ENCODE measurements at places on chromosomes 5 and 9. TPM values are rescaled to one million over a fixed set of nuclear protein-coding genes. Genes with fewer than 3 reads are reported as not detected.
A peak's percentile ranks its signal among the peaks of the same experiment; 100 is the strongest.

DNA sequence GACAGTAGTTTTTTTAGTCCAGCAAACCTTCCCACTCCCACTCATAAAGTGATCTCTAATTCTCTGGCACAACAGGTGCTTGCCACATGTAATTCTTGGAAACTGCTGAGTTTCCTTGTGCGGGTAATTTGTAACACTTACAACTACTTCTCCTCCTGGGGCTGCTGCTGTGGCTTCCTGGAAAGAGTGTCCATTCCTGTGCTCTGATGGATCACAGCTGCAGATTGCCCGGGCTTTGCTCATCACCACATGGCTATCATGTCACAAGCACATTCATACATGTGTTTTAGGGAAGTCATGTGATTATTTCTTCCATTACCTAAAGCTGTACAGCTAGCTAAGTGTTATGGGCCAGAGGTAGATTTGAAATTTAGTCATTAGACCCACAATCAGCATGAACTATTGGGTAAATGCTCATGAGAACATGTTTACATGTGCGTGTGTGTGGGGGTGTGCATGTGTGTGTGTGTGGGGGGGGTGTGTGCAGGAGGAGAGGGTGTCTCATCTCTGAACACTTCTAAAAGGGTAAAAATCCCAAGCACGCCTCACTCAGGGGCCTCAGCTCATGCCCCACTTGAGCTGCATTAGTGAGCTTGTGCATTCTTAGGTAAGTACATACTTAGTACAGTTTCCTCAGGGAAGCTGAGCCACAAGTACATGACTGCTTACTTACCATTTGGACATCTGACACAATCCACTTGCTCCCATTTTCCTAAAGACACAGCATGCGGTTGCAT is 118.1 kb upstream of the CCDC112 start:
- H3K27ac ChIP-seq: peak overlapping the region; percentile 78
- no peak overlapping the region for H3K4me3 ChIP-seq
- DNase-seq: peak; percentile 15
- H3K4me1 ChIP-seq: no peaks in the 10 kb centered on the region

DNA sequence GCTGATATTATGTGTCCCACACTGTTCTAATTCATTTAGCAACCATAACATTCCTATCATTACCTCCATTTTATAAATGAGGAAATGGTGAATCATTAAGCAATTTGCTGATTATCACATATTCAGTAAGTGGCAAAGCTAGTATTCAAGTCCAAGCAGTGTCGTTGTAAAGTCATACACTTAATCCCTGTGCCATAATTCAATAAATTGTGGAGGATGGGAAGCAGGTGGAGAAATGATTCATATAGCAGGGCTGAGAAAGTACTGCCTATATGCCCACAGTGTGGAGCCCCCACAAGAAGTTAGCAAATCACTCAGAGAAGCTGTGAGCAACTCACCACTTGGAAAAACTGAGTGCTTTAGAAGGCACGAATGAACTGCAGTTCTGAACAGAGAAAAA is 691.0 kb downstream of the PTPRD start:
- H3K27ac ChIP-seq: no peak overlapping the region
- no peak for DNase-seq
- no peaks in the 10 kb centered on the region for H3K36me3 ChIP-seq
- H3K27me3 ChIP-seq: no peaks in the 10 kb centered on the region

- peak within 1 kb of the TSS; percentile 62 for H3K27ac ChIP-seq
- H3K4me3 ChIP-seq: no peak within 1 kb of the TSS
- H3K4me1 ChIP-seq: no peaks in the 10 kb centered on the region
- no peaks in the 10 kb centered on the region for H3K27me3 ChIP-seq
These were observed at the start of gene HAVCR2 for GRCh38 chr5:157108976-157109375. Gene HAVCR2 (minus strand): TSS chr5:157109044. CDS start chr5:157108983, 61 bp downstream.

DNA sequence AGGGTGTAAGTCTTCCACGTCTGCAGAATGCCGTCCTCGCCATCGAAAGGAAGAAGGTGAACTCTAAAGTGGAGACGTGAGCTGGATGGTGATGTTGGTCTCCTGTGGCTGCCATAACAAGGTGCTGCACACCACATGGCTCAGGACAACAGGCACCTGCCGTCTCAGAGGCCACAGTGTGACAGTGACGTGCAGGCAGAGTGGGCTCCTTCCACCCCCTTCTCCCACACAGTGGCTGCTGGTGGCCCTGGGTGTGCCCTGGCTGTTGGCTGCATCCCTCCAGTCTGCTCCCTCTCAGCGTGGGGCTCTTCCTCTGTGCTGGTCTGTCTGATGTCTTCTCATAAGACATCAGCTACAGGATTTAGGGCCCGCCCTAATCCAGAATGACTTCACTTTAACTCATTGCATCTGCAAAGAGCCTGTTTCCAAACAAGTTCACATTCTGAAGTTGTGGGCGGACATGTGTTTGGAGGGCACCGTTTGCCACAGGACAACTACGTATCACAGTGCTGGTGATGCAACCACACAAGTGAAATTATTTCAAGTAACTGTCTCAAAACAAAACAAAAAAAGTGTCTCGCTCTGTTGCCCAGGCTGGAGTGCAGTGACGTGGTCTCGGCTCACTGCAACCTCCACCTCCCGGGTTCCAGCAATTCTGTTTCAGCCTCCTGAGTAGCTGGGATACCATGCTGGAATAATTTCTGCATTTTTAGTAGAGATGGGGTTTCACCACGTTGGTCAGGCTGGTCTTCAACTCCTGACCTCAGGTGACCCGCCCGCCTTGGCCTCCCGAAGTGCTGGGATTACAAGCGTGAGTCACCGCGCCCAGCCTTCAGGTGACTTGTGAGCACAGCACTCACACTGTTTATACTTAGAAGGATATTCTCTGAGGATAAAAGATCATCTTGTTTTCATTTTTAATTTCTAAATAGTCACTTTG is 31.2 kb upstream of the CLPTM1L start:
- peaks cover 26% of the 10 kb centered on the region for H3K27me3 ChIP-seq
- no peak overlapping the region for H3K4me3 ChIP-seq
- no peak overlapping the region for H3K27ac ChIP-seq
- no peaks in the 10 kb centered on the region for H3K4me1 ChIP-seq

GRCh38 chr9:124409410-124409809 is 5.8 kb downstream of the PSMB7 start:
- H3K4me1 ChIP-seq: peaks cover 5% of the 10 kb centered on the region
- DNase-seq: no peak
- peaks cover 96% of the 10 kb centered on the region for H3K36me3 ChIP-seq
- H3K4me3 ChIP-seq: no peak overlapping the region
- H3K27ac ChIP-seq: no peak overlapping the region
- H3K27me3 ChIP-seq: no peaks in the 10 kb centered on the region

DNA sequence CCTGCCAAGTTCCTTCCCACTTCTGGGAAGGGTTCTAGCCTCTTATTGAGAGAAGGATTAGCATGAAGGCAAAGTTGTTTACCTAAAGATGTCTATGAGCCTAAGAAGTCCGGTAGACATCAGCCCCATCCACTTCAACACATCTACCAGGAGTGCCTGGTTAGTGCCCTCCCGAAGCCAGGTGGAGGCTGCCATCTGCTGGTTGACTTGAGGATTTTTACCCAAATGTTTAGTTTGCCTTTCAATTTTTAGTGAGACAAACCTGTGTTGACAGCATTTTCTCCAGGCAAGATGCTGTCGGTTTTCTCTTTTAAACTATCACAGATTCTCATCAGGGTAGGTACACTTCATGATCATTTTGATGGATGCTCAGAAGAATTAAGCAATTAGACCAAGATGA is 83.6 kb upstream of the TNFSF8 start:
- no peaks in the 10 kb centered on the region for H3K36me3 ChIP-seq
- H3K27ac ChIP-seq: no peak overlapping the region
- H3K4me1 ChIP-seq: peaks cover 24% of the 10 kb centered on the region
- H3K27me3 ChIP-seq: no peaks in the 10 kb centered on the region
- H3K4me3 ChIP-seq: no peak overlapping the region
- peak; percentile 55 for DNase-seq

- no peaks in the 10 kb centered on the region for H3K36me3 ChIP-seq
- no peak overlapping the region for H3K4me3 ChIP-seq
- no peaks in the 10 kb centered on the region for H3K4me1 ChIP-seq
- H3K27ac ChIP-seq: no peak overlapping the region
- no peaks in the 10 kb centered on the region for H3K27me3 ChIP-seq
These were observed 168.0 kb upstream of the ZNF618 start for GRCh38 chr9:113707953-113708695.

GRCh38 chr9:102000956-102001355 is 262.5 kb upstream of the GRIN3A start:
- no peaks in the 10 kb centered on the region for H3K27me3 ChIP-seq
- no peaks in the 10 kb centered on the region for H3K4me1 ChIP-seq
- no peak overlapping the region for H3K4me3 ChIP-seq
- no peak overlapping the region for H3K27ac ChIP-seq

GRCh38 chr5:124264499-124264898 is 481.9 kb downstream of the ZNF608 start:
- H3K27me3 ChIP-seq: no peaks in the 10 kb centered on the region
- no peak overlapping the region for H3K27ac ChIP-seq
- peaks cover 13% of the 10 kb centered on the region for H3K4me1 ChIP-seq
- H3K4me3 ChIP-seq: no peak overlapping the region
- no peaks in the 10 kb centered on the region for H3K36me3 ChIP-seq

DNA sequence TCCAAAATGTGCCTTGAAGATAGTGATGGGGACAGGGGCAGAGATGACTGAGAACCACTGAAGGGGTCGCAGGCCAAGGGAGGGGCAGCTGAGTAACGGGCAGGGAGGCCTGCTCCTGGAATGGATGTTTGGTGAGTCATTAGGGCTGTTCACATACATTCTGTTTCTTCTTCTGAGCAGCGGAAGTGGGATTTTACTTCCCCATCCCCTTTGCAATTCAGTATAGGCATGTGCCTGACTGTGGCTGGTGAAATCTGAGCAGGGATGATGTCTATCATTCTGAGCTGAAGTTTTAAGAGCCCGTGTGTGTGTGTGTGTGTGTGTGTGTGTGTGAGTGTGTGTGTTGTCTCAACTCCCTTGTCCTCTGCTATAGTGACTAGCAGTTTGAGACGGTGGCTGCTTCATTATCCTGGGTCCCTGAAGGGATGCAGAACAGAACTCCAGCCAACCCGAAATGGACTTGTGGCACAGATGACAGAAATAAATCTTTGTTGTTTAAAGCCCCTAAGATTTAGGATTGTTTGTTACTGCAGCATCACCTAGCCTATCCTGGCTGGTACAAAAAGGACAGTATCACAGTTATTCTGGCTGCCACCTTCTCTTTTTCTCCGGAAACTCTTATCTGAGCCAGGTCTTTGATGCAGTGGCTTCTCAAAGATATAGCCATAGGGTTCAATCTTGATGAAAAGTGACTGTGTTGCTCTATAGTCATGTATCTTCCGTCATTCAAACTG is 29.2 kb upstream of the TGFBI start:
- H3K27me3 ChIP-seq: no peaks in the 10 kb centered on the region
- peak overlapping the region; percentile 49 for H3K27ac ChIP-seq
- no peak overlapping the region for H3K4me3 ChIP-seq
- no peak for DNase-seq

DNA sequence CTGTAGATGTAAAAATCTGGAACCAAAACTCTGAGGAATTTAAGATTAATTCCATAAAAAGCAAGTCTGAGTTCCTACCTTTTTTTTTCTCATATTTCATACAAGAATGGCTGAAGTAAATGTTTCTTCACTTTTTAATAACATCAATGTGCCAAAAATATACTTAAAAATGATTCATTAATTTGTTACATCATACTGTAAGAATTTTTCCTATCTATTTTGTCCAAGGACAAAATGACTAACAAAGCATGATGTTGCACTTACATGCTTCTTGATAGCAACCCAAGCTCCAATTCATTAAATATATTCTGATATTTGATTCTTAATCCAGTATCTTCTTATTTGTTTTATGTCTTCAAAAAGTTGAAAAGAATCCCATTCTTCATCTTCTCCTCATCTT is 988.3 kb downstream of the TLE1 start:
- H3K36me3 ChIP-seq: no peaks in the 10 kb centered on the region
- peaks cover 13% of the 10 kb centered on the region for H3K4me1 ChIP-seq

GRCh38 chr9:115980502-115980901 is 173.1 kb upstream of the PAPPA start:
- H3K4me3 ChIP-seq: no peak overlapping the region
- no peak overlapping the region for H3K27ac ChIP-seq
- DNase-seq: no peak
- no peaks in the 10 kb centered on the region for H3K36me3 ChIP-seq
- no peaks in the 10 kb centered on the region for H3K27me3 ChIP-seq

DNA sequence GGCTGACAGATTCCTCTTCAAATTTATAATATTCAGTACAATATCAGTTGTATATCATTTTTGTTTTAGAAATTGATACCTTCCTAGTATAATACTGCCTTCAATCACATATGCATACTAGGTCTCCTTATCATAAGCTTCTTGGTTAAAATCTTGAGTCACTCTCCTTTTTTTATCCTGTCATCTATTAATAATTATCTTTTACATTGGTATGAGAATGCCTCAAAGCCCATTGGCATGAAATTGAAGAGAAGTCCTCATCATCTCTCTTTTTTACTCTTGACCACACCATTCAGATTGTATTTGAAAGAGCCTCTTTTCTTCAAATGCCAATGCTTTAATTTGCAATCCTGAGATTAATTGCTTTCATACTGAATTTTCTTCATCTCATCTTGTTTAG is 810.3 kb downstream of the BRINP1 start:
- no peaks in the 10 kb centered on the region for H3K36me3 ChIP-seq
- no peak overlapping the region for H3K4me3 ChIP-seq
- no peak overlapping the region for H3K27ac ChIP-seq
- no peaks in the 10 kb centered on the region for H3K4me1 ChIP-seq

GRCh38 chr5:10289353-10289752 is 18.3 kb downstream of the CMBL start:
- H3K27me3 ChIP-seq: no peaks in the 10 kb centered on the region
- H3K36me3 ChIP-seq: no peaks in the 10 kb centered on the region
- H3K4me3 ChIP-seq: no peak overlapping the region
- no peaks in the 10 kb centered on the region for H3K4me1 ChIP-seq
- no peak overlapping the region for H3K27ac ChIP-seq
- DNase-seq: no peak

- H3K27me3 ChIP-seq: no peaks in the 10 kb centered on the region
- no peak overlapping the region for H3K27ac ChIP-seq
- no peak for DNase-seq
- no peaks in the 10 kb centered on the region for H3K36me3 ChIP-seq
- no peaks in the 10 kb centered on the region for H3K4me1 ChIP-seq
These were observed 84.5 kb downstream of the FOXD1 start for GRCh38 chr5:73363911-73364730.

DNA sequence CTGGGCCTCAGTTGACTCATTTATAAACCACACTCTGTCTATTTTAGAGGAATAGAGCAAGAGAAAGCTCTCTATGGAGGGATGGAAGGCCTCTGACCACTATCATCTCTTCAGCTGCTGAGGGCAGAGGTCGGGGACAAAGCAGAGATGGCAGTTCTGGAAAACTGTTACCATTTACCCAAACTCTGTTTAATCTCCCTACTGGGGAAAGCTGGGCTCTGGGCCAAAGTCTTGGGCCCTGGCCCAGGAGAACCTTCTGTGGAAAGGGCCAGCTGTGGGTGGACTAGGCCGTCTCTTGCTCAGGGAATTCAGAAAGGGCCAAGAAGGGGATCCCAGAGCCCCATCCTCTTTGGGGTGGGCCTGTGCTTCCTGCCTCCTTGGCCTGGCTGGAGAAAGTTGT is 100.0 kb downstream of the PSD2 start:
- H3K4me1 ChIP-seq: peaks cover 8% of the 10 kb centered on the region
- no peak for DNase-seq
- no peaks in the 10 kb centered on the region for H3K36me3 ChIP-seq
- no peak overlapping the region for H3K27ac ChIP-seq
- no peaks in the 10 kb centered on the region for H3K27me3 ChIP-seq
- no peak overlapping the region for H3K4me3 ChIP-seq

NR2F1-AS1 gene
- total RNA-seq: 13.5 TPM

PCDHA5 gene
- 2.7 TPM for total RNA-seq

SMIM33 gene
- total RNA-seq: not detected

LCNL1 gene
- 45.0 TPM for total RNA-seq

MAT2B gene
- 30.2 TPM for total RNA-seq

COL15A1 gene
- total RNA-seq: 34.3 TPM

RUSC2 gene
- total RNA-seq: 39.3 TPM

MSX2 gene
- not detected for total RNA-seq
